Bone marrow (tissue), 2 donors: ENCODE measurements at places on chromosomes 1 and 21.

DNA sequence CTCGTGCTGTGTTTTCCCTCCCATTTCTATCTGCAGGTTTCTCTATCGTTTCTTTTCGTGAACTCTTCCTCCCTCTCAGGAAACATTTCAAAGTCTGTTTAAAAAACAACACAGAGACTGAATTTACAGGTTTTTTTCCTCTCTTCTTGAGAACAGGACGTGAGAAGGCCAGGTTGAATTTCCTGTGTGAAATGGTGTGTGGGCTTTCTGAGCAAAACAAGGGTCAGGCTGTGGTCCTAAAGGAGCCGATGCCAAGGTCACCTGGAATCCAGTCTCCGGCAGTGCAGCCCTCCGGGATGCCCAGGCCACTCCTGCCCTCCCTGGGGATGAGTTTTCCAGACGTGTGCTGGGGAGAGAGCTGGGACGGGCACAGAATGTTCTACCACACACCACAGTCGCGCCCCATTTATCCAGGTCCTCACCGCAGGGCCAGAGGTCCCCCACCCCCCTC is 62.7 kb upstream of the RUNX3 start:
- DNase-seq, result no peak

DNA sequence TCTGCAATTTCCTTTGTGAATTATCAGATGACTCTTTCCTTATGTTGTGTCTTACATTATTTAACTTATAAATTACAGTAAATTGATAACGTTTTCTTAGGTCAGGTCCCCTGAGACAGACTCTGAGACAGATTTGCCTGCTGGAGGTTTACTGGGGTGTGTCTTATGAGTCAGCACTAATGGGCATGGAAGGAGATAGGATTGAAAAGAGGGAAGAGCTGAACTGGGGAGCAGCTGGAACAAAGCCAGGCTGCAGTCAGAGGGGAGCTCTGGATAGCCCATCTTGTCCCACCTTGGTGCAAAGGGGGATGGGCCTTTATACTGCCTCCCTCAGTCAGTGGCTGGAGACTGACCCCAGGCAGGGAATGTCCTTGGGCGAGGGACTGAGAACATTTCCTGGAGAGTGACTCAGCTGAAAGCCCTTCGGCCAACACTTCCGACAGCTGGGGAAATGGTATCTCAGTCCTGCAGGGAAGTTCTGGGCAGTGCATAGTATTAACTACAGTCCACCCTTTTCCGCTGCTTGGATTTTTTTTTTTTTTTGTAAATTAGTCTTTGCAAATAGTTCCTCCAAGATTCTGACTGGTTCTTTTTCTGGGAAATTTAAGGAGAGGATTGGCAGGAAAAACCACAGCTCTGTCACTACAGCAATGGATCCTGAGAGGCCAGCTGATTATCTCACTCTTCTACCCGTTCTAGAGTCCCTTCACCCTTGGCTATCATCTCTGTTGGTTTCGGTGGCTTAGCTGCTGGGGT is 39.1 kb upstream of the CDC42BPA start:
- no peak for DNase-seq

- DNase-seq, result no peak
Observed at GRCh38 chr1:117795190-117795589, 134.2 kb downstream of the GDAP2 start.

DNA sequence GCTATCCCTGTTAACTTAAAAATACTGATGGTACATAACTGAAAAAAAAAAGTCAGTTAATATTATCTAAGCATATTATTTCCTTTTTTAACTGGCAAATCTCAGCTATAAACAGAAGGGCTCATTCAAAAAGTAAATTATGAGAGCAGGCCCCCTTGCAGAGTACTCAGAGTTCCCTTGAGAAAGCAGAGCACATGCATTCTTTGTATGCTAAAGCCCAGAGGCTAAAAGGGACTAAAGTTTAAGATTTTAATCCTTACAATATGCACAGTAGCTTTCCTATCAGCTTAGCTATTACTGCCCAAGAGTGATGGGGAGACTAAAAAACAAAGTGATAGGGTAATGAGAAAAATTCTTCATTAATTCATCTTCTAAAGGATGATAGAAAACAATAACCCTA is 18.5 kb downstream of the SLC16A1 start:
- DNase-seq, result no peak

GRCh38 chr1:40204856-40205255 is 42.9 kb upstream of the TMCO2 start:
- DNase-seq, result no peak

GRCh38 chr1:8458607-8459006 is 140.7 kb downstream of the SLC45A1 start:
- no peak for DNase-seq

DNA sequence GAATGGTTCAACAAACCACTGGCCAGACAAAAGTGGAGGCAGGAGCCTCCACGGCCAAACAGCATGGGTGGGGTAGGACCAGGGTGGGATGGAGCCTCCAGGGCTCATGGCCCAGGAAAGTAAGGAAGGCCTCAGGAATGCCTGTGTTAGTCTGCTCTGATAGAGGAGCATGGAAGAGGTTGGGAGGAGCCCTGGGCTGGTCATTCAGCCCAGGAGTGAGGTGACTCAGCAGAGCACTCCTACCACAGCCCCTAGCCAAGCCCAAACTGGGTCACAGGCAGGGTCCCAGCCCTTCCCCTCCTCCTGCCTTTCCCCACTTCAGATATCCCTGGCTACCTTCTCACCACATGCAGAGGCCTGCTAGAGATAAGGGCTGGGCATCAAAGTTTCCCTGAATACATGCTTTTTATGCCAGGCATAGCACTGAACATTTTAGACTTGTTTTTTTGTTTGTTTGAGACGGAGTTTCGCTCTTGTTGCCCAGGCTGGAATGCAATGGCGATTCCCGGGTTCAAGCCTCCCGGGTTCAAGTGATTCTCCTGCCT is 3.1 kb upstream of the SHISA4 start:
- DNase-seq, result no peak

DNA sequence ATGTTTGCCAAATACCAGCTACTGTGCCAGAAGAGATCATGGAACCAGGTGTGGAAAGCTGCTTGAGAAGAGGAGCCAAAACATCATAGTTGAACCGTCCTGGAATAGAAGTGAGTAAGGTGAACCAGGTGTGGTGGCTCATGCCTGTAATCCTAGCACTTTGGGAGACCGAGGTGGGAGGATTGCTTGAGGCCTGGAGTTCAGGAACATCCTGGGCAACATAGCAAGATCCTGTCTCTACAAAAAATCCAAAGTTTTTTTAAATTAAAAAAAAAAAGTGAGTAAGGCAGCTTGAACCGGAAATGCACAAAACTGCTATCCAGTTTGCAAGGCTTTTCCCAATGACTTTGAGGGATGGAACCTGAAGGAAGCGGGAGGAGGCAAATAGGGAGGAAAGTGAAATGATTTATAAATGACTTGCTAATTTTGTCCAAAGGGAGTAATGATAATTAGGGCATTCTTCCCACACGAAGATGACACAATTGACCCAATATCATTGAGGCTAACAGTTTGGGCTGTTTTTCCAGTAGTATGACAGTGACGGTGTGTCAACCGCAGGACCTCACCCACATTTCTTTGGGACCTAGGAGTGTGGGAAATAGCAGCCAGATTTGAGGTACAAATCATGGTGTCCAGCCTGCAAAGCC is 1.5 kb upstream of the CNN3 start:
- DNase-seq, result no peak

- no peak for DNase-seq
Observed at GRCh38 chr1:14265495-14265894, 333.0 kb upstream of the KAZN start.

GRCh38 chr21:42195378-42196031 is 23.4 kb upstream of the ABCG1 start:
- DNase-seq, result peak; percentile 22

DNA sequence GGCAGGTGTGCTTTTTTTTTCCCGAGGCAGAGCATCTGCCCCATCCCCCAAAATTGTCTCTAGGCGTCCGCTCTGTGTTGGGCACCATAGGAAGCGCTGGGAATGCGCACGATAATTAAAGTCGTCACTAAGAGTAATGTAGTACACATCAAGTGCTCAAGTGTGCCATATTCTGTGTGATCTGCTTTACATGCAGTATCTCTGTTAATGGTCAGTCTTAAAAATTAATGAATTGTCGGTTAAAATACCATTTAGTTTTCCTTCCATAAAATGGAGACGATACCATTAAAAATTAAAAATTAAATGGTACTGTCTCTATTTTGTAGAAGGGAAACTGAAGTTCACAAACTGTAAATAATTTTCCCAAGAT is 544 bp upstream of the CCT8 start:
- no peak for DNase-seq

DNA sequence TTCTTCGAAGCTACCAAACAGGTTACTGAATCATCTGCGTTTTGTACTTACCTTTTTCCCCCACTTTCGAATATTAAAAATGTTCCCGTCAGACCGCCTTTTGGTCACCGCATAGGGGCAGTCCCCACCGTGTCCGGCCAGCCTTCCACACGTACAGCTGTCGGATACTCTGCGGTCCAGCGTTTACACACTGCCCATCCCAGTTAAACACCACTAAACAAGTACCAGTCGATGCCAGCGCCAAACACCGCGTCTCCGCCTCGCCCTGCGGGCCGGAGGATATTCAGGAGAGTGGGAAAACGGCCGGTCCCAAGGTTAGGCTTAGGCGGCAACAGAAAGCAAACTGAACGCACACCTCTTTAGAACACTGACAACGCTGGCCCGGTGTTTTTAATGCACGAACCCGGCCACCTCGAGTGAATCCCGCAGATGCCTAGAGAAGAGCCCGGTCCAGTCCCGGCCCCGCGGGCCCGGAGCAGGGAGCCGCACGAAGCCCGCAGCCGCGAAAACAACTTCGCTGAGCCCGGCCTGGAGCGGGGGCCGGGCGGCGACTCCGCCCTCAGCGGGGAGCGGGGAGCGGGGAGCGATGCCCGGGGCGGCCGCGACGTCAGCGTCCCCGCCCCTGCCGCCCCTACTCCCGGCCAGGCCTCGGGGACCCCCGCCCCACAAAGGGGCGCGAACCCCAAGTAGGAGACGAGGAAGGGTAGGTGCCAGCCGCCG is 730 bp upstream of the PHF13 start:
- DNase-seq, result no peak

DNA sequence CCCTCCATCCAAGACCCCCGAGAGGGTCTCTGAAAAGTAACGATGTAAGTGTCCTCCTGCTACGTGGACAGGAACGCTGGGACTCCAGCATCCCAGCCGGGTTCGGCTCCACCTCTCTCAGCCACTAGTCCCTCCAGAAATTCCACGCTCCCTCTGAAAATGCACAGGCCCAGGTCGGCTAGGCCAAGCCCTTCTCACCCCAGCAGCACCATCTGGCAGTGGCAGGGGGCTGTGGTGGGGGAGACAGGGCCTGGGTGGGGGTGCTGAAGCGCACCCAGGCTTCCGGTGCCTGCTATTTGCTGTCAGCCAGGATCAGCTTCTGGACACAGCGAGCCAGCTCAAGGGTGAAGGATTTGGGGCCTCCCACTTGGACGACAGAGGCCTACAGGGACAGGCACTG is 73.3 kb downstream of the ARHGEF16 start:
- DNase-seq, result no peak

GRCh38 chr1:181189691-181190363 is 101.3 kb downstream of the IER5 start:
- DNase-seq, result peak; percentile 16

DNA sequence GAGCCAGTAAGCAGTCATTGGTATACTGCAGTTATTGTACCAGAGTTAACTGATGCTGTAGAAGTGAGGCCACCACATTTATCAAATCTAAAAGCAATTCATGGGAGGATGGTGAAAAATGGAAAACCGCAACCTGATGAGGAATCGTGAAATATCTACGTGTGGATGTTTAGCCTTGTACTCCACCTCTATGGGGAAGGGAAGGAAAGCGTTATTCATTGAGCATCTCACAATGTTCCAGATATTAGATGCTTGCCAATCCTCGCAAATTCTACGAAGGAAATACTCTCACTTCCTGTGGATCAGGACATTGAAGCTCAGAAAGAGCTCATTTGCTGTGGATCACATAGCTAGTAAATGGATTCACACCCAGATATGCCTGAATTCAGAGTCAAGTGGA is 77.3 kb downstream of the LRRC8D start:
- no peak for DNase-seq

DNA sequence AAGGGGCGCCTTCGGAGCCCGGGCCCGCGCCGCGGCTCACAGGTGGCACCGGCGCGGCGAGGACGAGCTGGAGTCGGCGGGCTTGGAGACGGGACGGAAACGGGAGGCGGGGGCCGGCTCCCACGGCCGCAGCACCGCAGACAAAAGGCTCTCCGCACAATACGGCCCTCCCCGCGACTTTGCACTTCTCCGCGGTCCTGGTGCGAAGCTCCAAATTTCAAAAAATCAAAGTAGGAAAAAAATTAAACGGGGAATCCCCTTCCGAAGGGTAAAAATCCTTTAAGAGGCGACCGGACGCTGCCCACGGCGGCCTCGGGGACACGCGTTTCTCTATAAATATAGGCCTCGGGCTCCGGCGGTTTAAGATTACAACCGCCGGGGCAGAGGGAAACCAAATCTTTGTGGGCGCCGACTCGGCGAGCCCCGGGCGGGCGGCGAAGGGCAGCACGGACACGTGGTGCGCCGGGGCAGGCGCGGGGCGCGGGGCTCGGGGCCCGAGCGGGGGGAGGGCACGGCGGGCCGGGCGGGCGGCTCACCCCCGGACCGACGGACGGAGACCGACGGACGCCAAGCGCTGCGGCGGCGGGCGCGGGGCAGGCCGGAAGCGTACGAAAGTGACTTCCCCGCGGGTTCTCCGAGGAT is 453 bp downstream of the PABPC4 start:
- DNase-seq, result no peak

DNA sequence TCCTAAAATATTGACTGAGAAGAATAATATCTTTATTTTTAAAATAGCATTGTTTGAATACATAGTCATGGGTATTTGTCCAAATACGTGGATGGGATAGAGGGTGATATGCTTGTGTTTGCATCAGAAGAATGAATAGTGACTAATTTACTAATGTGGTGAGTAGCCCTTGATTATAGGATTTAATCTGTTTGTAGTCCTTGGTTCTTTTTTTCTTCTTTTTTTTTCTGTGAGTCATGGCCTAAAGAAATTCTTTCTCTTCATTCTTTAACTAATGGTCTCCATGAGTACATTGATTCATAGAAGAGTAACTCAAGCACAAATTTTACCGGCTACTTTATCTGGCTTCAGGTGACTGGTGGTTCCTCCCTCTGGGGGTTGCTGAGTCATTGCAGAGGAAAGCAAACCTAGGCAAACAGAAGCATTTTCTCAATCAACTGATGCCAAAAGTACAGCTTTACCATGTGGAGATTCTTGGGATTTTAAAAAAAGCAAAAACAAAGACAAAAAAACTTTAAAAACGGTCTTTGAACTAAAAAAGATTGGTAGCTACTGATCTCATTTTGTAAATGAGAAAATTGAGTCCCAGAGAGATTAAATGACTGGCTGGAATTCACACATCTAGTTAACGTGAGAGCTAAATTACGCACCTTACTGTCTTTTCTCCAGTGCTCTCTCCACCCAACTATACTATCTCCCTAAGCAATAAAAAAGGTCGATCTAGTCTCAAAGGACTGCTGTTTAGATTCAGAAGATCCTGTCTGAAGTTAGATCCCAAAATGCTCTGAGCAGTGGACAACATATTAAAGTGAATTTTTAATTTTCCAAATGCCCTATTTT is 40.5 kb downstream of the AK5 start:
- no peak for DNase-seq

GRCh38 chr1:82446955-82447354 is 646.2 kb downstream of the ADGRL2 start:
- no peak for DNase-seq
